ENCODE measurements at places on chromosomes 16 and 17.

GRCh38 chr16:67445441-67445912 lies 14.6 kb downstream of the HSD11B2 start:
- DNase-seq: no peak

DNA sequence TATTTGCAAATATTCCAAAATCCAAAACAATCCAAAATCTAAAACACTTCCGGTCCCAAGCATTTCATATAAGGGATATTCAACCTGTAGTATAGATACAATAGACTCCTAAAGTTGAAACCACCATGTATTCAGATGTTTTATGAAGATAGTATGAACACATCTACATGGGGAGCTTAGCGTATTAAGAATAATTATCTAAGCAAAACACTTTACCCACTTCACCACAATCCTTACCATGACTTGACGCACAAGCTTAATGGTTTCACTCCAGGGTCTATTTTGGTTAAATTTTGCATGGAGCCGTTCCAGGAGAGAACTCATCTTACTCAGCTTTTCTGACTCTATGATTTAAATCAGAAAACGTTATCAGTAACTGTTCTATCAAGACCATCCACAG lies 3.5 kb downstream of the MED1 start:
- DNase-seq: no peak

GRCh38 chr16:82033683-82034300 lies 1.3 kb upstream of the HSD17B2 start:
- no peak for DNase-seq

GRCh38 chr17:13087802-13088201 lies 70.0 kb upstream of the ELAC2 start:
- DNase-seq: no peak

DNA sequence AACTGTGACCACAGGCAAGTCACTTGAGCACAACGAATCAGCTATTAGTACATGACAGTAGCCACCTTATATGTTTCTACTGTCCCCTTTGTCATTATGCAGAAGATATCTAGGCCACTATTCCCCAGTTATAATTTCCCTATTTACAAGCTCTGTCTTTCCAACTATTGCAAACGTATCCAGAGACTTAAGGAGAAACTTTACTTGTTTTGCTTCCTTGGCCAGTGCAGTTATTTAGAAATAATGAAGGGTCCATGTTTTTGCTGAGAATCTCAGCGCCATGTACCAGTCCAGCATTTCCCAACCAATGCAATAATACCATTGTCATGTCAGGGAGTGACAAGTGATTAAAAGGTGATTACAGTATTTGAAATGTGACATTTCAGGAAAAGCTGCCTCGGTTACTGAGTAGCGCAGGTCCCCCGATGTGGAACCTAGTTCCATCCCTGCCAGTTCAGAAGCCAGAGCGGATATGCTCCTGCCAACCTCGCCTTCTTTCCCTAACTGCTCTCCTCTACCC lies 743 bp downstream of the ZNF624 start:
- DNase-seq: no peak

- DNase-seq: no peak
Measured at GRCh38 chr17:55726440-55726839, 3.8 kb upstream of the TMEM100 start.

DNA sequence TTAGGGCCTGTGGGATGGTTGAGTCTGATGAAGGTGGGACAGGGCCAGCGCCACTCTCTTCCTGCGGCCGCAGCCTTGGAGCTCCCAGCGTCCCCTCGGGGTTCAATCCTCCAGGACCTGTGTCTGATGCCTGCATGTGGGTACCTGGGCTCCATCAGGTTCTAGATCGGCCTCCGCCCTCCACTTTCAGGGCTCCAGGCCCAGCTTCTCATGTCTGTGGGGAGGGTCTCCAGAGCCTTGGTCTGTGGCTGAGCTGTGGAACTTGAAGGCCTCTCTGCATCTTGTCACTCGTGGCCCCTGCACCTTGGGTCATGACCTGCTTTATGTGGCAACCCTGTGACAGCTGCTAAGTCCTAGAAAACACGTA lies 89.8 kb upstream of the ZNF750 start:
- no peak for DNase-seq

Data from occipital lobe (tissue), 3 donors.